ENCODE measurements at places on chromosomes 11 and 22.

DNA sequence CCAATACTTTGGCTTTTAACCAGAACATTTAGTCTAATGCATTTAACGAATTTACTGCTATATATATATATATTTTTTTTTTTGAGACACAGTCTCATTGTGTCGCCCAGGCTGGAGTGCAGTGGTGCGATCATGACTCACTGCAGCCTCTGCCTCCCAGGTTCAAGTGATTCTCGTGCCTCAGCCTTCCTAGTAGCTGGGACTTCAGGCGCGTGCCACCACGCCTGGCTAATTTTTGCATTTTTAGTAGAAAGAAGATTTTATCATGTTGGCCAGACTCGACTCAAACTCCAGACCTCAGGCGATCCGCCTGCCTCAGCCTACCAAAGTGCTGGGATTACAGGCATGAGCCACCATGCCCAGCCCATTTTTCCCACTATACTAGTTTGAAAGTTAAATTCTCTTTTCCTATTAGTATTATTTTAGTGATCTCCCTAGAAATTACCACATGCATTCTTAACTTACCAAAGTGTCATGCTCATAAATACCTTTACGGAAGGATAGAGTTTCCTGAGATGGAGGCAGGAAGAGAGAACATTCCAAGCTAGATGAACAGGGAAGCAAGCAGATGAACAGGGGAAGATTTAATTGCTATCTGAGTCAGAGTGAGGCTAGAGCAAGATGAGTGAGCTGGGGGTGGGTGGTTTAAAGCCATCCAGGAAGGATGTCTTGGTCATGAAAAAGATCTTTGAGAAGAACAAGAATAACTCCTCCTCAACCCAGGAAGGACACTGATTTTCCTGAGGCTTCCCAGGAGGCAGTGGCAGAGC lies 4.4 kb upstream of the PGAP2 start:
- no peak for DNase-seq

DNA sequence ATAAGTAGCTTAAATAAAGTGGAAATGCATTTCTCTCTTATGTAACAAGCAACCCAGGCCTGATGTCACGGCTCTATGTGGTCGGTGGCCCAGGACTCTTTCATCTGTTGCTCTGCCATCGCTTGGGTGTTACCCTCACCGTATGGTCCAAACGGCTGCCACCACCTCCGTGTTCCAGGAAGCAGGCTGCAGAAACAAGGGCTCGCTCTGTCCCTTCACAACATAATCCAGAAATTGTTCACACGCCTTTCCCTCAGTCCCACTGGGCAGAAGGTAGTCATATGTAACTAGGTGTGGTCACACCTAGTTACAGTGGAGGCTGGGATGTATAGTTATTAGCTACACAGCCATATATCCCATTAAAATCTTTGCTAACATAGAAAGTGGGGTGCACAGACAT lies 421.0 kb downstream of the SOX6 start:
- no peak for DNase-seq

- DNase-seq: no peak
These were observed 143.6 kb upstream of the ANO5 start for GRCh38 chr11:22049276-22049675.

DNA sequence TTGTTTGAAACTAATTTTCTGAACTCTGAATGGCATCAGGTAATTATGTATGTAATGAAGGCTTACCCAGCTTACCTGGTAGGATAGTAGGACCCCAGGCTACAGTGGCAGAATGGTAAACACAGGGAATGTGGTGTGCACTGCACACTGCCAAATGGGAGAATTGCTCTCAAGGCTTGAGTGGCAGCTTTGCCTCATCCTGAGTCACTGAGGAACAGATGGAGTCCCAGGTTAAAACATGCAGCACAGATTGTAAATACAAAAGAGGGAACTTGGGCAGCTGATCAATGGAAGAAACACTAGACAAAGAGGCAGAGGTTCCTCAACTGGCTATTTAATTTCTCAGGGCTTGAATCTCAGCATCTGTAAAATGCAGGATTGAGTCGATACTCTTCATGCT lies 24.4 kb downstream of the GPR83 start:
- DNase-seq: no peak

DNA sequence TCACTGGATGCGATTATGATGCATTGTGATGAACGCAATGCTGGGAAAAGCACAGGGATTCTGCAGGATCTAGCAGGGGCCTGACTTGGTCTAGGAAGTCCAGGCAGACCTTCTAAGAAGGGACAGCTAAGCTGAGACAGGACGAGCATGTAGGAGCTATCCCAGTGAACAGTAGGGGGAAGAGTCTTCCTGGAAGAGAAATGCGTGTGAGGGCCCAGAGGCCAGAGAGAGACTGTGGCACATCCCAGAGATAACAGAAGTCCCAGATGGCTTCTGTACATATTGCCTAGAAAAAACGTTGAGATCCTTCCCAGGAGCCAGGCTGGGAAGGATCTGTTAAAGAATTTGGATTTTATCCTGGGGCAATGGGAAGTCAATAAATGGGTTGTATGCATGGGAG lies 24.6 kb downstream of the RCN1 start:
- no peak for DNase-seq

GRCh38 chr11:122197066-122197987 lies 81.3 kb upstream of the BLID start:
- no peak for DNase-seq

- DNase-seq: no peak
These were observed 79.0 kb downstream of the AASDHPPT start for GRCh38 chr11:106156290-106156937.

- no peak for DNase-seq
These were observed 111.1 kb downstream of the TP53I11 start for GRCh38 chr11:44839458-44840084.

DNA sequence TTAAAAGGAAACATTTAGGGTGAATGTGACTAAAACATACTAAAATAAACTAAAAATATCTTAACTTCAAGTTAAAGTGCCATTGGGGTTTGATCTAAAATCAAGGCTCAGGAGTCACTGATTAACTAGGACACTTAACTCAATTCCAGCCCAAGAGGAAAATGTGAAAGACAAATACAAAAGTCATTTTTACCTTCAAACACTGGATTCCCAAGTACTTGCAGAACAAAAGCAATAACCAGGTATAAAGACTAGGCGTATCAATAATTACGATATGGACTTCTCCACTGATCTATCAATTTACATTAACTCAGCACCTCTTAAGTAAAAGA lies 15.6 kb downstream of the ALKBH8 start:
- DNase-seq: no peak

DNA sequence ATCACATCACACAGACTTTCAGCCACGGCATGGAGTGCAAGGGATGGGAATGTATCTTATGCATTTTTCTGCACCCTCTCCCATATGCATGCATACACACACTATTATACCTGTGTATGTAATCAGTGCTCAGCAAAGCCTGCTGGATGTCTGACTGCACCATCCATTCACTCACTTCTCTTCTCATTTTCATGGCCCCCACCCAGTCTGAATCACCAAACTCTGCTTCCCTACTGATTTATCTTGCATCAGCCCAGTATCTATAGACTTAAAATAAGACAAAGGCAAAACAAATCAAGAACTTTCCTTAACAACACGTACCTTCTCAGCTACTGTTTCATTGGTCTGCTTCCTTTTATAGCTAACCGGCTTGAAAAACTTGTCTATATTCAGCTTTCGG lies 21.6 kb downstream of the DBX1 start:
- DNase-seq: no peak

- no peak for DNase-seq
These were observed 460.9 kb upstream of the LRRC4C start for GRCh38 chr11:41920374-41920773.

- DNase-seq: peak; percentile 16
These were observed 3.1 kb upstream of the COMMD9 start for GRCh38 chr11:36292311-36292722.

DNA sequence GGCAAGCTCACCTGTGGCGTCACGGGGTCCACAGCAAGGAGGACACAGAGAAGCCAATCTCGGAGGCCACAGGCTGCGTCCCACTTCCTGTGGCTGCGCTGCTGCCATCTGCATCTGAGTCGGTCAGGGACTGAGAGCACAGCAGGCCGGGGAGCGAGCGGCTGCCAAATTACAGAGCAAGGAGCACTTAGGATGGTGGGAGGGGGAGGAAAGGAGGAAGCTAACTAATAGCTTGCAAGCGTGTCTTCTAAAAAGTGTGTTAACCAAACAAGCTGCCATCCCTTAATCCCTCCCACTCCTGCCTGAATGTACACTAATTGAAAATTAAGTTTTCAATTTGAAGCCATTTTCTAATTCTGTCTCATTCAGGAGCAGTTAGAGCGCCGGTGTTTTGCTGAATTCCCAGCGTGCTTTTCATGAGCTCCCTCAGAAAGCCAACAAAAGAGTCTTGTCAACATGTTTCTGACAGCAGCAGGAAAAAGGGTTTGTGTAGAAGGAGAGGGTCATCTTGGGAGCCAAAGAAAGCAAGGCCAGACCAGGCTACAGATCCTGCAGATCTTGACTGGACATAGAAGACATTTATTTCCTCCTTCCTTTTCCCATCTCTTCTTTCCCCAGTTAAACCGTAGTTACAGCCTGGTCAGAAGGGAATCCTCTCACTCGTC lies 42.4 kb upstream of the API5 start:
- no peak for DNase-seq

- DNase-seq: no peak
These were observed 204.2 kb upstream of the TBCEL start for GRCh38 chr11:120819437-120820365.

GRCh38 chr22:40594346-40594745 lies 42.2 kb downstream of the MRTFA start:
- no peak for DNase-seq

DNA sequence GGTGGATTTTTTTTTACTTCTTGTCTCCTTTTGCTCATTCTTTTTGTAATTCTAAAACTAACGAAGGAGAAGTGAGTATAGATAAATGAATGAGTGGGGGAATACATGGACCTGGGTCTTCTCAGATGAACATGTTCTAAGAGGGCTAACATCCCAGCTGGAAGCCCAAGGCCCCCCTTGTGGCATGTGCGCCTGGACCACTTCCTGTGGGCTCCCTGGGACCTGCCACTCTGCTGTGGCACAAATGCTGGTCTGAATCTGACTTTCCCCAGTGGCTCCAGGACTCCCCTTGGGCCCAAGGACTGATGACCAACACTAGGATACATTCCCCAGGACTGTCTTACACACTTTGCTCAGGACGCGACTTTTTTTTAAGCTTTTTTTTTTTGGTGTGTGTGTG lies 32.7 kb upstream of the ALX4 start:
- DNase-seq: no peak

DNA sequence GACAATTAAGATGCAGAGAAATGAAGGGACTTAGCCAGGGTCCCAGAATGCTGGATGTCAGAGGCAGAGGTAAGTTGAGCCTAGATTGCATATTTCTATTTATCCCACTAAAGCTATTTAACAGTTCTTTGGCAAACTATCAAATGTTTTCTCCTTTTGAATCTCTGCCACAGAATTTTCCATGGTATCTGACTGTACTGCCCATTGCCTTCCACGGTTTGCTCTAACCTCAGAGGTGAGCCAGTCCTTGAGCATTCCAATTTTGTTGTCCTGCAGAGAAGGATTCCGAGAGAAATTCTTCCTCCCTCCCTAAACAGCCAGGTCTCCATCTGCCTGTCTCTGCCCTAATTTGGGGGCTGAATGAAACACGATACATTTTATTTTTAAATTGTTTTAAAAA lies 368.3 kb upstream of the SYN3 start:
- DNase-seq: no peak

GRCh38 chr11:102139081-102139498 lies 28.8 kb downstream of the YAP1 start:
- no peak for DNase-seq

DNA sequence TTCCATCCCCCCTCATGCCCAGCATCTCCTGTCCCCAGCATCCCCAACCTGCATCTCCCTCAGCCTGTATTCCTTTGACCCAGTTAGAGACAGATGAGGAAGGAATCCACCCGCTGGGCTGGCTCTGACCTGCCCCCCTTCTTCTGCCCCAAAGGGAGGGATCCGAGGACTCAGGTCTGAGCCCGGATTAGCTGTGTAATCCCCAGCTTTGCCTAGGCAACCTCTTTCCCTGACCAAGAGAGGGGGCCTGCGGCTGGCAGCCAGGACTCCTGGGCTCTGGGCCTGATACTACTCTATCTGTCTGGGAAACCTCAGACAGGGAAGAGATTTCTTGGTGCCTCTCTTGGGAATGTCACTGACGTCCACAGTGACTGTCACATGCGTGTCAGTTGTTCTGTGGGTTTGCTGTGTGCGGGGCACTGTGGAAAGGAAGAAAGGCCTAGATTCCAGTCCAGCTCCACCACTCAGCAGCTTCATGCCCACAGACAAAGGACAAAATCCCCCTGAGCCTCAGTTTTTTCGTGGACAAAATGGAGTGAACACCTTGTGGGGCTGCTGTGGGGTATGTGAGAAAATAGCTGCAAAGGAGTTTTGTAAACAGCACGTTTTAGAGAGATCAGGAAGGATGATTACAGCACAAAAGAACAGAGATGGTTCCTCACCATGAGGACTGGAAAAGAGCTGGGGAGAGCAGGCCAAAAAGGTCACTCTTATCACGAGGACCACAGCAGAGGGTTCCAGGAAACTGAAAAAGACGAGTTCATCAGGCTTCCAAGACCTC lies 1.3 kb upstream of the NDUFV1 start:
- no peak for DNase-seq

GRCh38 chr11:130915603-130916237 lies 559 bp downstream of the SNX19 start:
- DNase-seq: no peak

GRCh38 chr11:111450480-111451320 lies 61.5 kb downstream of the BTG4 start:
- no peak for DNase-seq

DNA sequence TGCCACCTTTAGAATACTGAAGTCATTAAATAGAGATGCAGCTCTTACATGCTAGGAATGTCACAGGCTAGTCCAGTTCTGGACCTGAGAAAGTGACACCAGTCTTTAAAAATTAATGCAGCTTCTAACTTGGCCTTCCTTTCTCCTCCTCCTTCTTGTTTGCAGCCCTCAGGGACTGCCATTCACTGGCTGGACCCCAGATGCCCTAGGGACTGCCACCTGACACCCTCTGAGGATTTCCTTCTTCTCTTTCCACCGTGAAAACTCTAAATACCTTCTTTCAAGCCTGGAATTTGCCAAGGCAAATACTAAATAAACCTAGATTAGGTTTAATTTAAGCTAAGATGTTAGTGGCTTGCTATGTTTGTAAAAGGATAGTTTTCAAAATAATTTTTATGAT lies 78.4 kb downstream of the MUC15 start:
- DNase-seq: no peak

GRCh38 chr11:27914080-27914479 lies 193.9 kb downstream of the KIF18A start:
- no peak for DNase-seq

DNA sequence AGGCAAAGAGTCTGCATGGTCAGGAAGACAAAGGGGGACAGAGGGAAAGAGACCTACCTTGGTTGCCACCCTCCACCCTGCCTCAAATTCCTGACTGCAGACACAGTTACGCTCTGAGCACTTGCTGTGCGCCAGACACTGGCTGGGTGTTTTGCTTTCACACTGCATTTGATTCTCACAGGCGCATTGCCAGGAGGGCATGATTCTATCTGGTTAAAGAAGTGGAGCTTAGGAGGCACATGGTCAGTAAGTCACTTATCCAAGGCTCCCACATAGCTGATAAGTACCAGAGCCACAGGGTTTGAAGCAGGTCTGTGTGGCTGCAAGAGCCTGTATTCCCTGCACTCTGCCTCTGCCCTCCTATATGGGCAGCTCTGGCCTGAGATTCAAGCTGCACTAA lies 103.9 kb downstream of the TIMP3 start:
- no peak for DNase-seq

GRCh38 chr11:34987617-34988016 lies 71.2 kb downstream of the PDHX start:
- no peak for DNase-seq

- DNase-seq: no peak
These were observed 666.7 kb upstream of the RAG2 start for GRCh38 chr11:37264783-37265182.
